ENCODE measurements at places on chromosomes 6 and 20.
A peak's percentile ranks its signal among the peaks of the same experiment; 100 is the strongest.

DNA sequence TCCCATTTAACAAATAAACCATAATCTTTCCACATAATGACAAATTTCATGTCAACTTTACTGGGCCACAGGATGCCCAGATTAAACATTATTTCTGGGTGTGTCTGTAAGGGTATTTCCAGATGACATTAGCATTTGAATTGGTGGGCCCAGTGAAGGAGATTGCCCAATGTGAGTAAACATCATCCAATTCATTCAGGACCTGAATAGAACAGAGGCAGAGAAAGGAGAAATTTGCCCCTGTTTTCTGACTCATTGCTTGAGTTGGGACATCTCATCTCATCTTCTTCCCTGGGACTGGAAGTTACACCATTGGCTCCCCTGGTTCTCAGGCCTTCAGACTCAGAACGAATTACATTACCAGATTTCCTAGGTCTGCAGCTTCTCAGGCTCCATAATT is 142.9 kb downstream of the TPBG start:
- no peak for DNase-seq

- no peak for DNase-seq
Observed at GRCh38 chr6:129645830-129646579, 64.0 kb downstream of the ARHGAP18 start.

DNA sequence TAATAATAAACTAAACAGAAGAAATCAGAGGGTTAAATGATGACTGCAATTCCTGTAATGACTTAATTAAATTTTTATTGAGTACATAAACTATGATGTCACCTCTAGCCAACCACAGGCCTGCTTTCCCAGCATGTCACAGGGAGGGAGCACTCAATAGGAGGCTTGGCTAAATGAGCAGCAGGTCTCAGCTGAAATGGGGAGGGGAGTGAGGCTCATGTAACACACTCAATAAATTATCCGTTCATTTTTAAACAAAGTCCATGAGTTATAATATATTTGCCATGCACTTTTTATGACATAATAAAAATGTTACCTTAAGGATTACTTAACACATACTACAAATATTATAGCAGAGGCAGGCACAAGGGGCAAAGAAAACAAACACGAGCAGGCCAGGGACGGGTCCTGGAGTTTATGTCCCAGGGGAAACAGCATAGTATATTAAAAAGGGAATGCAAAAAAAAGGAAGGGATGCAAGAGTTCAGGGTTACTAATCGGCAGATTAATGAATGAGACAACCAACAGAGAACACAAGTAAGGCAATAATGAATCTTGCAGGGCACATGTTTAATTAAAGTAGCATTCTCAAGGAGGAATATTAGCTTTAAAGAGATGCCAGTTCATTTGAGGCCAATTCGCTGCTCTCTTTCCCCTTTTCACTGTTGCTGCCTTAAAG is 27.1 kb upstream of the FAM83C start:
- DNase-seq = no peak

DNA sequence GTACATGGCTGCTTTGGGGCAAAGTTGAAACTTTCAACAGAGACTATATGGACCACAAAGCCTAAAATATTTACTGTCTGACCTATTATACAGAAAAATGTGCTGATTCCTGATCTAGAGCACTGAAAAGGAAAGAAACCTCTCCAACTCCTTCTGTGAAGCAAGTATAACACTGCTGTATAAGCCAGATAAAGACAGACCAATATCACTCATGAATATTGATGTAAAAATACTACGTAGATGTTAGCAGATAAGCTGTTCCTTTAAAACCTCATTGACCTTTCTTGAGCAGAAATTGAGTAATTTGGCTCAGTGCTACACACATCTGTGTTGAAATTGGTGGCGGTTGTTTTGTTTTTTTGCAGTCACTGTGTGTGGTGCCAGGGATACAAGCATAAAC is 69.9 kb upstream of the HDAC2 start:
- no peak for DNase-seq

GRCh38 chr6:157570752-157571151 is 189.8 kb downstream of the ZDHHC14 start:
- no peak for DNase-seq

GRCh38 chr20:2103461-2104153 is 2.0 kb downstream of the STK35 start:
- peak; percentile 39 for DNase-seq

- DNase-seq = no peak
Observed at GRCh38 chr6:37802810-37803209, 16.7 kb upstream of the ZFAND3 start.

GRCh38 chr6:82484001-82484400 is 120.4 kb downstream of the TPBG start:
- DNase-seq = no peak

- no peak for DNase-seq
Observed at GRCh38 chr6:157207521-157208076, 115.7 kb downstream of the TMEM242 start.

GRCh38 chr6:42260972-42261371 is 43.3 kb upstream of the MRPS10 start:
- DNase-seq = peak; percentile 96

DNA sequence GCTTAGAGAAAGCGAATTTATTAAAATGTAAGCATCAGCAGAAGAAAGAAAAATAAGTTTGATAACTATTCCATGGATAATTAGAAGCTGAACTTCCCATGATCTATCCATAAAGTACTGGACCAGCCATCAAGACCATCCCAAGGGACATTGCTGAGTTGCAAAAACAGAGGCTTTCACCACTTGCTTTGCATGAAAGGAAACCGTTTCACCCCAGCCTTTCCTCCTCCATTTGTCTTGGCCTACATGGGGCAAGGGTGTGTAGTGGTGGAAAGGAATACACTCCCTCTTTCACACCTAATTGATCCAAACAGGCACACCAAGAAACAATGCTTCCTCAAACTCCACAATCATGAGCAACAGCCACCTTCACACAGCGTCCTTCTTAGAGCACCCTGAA is 10.4 kb downstream of the HIVEP2 start:
- DNase-seq = no peak

DNA sequence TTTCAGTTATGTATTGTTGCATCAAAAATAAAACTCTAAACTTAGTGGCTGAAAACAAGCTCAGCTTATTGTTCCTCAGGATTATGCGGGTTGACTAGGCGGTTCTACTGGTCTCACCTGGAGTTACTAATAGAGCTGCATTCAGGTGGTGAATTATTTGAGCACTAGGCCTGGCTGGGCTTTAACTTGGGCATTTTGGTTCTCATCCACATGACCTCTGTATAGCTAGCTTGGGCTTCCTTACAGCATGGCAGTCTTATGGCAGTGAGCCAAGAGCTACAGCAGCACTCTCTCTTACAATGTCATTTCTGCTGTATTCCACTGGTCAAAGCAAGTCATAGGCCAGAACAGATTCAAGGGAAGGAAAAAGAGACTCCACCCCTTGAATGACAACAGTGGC is 1.6 kb downstream of the PGBD1 start:
- no peak for DNase-seq

DNA sequence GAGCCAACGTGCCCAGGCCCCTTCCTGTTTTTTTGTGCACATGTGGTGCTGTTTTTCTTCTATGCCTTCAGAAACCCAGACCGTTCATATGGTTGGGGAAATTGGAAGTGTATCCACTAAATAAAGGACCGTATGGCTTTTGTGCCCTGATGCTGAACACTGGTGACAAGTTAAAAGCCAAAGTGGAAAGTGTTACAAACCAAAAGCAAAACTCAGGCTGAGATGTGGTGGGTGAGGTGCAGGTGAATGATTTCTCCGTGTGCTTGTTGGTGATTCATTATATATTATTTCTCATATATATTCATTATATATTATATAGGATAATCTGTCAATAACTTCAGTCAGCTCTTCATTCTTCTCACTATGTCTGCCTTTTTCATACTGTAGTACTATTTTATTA is 148.6 kb downstream of the SOBP start:
- no peak for DNase-seq

DNA sequence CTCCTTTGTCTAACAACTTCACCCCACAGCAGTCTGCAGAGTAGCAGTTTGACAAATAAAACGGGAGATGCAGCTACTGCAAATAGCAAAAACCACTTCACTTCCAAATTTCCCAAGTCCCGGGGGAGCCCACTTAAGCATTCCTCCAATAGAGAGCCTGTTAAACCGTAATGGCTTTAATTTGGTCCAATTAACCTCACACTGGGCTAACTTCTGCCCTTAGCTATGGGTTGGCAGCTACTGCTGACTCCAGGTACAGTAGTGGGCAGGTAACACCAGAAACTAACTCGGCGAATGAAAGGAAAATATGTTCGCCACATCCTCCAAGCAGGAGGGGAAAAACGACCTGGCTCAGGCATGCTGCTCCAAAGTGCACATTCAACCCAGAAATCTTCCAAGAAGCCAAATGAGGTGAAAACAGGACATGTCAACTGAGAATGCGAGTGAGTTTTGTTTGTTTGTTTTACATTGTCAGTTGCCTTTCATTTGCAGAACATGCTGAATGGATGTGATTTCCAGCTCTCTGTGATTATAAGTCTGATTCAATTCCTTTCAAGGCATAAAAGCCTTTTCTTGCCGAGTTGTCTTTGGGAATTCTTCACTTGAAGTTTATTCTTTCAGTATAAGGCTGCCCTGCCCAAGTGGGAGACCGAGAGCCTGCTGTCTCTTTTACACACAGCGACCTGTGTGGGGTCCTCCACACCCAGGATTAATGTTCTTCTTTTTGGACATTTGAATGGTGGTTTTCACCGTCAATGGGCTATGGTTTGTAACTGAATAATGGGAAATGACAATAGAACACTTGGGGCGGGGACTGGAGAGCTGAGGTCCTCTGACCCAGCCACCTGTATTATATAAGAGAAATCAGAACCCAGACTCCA is 117.3 kb upstream of the ARMC2 start:
- no peak for DNase-seq

DNA sequence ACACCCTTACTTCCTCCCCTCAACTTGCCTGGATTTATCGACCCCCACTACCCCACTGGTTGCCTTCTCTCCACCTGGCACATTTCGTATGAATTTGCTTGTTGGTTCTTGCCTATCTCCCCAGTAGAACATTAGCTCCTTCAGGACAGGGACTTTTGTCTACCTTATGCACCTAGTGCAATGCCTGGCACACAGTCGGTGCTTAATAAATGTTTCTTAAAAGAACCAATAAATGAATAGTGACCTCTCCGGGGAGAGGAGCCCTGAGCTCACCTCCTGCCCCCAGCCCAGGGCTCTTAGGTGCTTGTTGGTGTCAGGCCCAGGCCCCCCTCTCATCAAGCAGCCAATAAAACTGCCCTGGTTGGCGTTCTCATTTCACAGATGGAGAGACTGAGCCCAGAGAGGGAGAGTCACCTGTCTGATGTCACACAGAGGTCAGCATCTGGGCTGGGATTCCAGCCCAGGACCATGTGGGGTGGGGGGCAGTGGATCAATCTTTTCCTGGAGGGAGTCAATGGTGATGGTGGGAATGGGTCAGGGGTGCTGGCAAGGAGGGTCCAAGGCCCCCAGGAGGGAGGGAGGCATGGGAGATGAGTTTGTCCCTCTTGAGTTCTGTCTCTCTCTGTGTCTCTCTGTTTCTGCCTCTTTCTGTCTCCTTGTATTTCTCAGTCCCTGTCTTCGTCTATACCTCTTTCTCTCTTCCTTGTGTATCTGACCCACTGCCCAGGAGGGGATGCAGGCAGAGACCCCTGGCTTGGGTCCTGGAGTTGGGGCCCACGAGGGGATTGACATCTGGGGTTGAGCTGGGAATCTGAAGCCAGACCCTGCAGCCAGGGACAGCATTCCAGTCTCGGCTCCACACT is 89.6 kb downstream of the CEBPB start:
- no peak for DNase-seq

DNA sequence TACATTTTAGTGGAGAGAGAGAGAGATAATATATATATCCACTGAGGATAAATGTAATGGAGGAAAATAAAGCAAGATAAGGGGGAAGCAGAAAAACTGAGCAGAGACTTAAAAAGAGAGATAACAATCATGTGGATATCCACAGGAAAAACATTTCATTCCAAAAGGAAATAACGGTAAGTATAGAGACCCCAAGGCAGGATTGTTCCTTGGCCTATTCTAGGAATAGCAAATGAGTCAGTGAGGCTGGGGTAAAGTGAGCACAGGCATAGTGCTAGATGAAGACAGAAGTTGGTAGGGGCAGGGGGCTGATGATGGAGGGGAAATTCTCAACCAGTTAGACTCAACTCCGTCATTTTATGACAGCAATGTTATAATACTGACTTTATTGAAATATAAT is 11.2 kb downstream of the CDC40 start:
- no peak for DNase-seq

DNA sequence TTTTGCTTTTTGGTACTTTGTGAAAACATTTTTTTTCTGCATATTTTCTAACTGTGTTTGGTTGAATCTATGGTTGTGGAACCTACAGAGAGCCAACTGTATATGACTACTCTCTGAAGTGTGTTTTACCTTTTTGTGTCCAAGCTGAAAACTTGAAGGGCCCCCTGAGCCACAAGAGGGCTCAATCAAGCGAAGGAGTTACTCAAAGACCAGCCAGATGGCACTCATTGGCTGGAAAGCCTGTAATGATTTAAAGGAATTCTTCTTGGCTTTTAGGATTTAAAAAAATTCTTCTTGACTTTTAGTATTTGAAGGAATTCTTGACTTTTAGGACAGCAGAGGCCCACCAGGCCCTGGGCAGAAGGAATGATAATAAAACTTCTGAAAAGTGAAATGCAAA is 27.0 kb upstream of the ECI2 start:
- DNase-seq = peak; percentile 52

DNA sequence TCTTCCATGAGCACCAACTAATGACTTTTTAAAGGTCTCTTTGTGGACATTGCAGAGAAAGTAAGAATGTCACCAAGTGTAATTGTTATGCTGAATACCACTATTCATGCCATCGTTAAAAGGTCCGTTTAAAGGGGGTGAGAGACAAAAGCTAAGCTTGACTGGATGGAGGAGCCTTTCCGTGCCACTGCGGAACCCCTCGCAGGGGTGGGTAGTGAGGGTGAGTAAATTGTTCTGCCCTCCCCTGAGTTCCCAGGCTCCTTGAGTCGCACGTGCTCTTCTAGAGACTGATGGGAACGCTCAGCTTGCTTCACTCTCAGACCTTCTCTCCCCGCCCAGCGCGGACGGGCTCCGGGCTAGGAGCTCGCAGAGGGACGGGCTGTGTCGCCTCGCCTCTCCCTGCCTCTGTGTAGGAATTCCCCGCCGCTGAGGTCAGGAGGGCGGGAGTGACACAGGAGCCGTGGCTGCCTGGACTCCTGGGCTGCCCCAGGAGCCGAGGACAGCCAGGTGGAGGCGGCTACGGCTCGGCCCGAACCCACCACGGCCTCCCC is 314.8 kb upstream of the QKI start:
- peak; percentile 69 for DNase-seq

- DNase-seq = no peak
Observed at GRCh38 chr6:34030831-34031624, 114.9 kb downstream of the GRM4 start.

- no peak for DNase-seq
Observed at GRCh38 chr6:139117734-139118133, 17.1 kb upstream of the HECA start.

GRCh38 chr20:1637226-1637625 is 17.4 kb upstream of the SIRPB1 start:
- no peak for DNase-seq

- no peak for DNase-seq
Observed at GRCh38 chr20:3685341-3685740, 3.5 kb upstream of the ADAM33 start.

GRCh38 chr6:25118038-25118437 is 161.1 kb upstream of the CARMIL1 start:
- DNase-seq = no peak

Data from H7 (cell line).